Activated naive CD4-positive, alpha-beta T cell treated with anti-CD3 and anti-CD28 coated beads, Interleukin-2, amount 50 U/mL, for 16 hours (primary cell): ENCODE measurements at places on chromosomes 13 and 19.

- DNase-seq, result no peak
Observed at GRCh38 chr13:37666036-37666435, 67.5 kb upstream of the POSTN start.

- DNase-seq, result no peak
Observed at GRCh38 chr19:50512112-50512998, 1.4 kb downstream of the ASPDH start.

DNA sequence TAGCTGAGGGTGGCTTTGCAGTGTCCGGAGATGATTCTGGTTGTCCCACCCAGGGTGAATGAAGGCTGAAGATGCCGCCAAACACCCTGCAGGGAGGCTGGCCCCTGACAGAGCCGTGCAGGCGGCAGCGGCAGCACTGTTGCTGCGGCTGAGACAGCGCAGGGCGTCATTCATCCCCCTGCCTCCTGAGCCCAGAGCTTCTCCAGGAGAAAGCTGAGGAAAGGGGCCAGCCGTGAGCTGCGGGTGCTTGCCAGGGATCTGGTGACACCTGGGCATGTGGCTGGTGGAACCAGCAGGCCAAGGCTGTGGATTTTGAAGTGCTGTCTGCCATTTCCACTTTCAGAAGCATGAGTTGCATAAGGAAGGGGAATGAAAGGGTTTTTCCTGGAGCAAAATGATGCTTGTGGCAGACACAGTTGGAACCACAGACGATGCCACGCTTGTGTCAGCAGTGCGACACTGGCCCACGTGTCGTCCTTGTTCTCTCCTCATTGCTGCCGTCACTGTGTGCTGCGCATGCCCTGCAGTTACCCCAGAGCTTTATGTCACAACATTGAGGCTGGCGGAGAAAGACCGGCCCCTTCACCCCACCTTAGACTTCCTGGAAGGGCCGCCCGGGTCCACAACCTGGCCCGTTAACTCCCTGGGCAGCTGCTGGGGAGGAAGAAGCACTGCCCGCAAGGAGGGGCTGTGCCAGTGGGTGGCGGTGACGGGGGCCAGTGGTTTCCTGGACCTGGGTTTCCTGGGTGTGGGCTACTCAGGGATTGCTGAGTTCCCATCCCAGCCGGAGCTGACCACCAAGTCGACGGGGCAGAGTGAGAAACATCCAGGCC lies 22.7 kb downstream of the TFDP1 start:
- no peak for DNase-seq

- no peak for DNase-seq
Observed at GRCh38 chr13:37163641-37164265, 58.3 kb upstream of the CSNK1A1L start.

DNA sequence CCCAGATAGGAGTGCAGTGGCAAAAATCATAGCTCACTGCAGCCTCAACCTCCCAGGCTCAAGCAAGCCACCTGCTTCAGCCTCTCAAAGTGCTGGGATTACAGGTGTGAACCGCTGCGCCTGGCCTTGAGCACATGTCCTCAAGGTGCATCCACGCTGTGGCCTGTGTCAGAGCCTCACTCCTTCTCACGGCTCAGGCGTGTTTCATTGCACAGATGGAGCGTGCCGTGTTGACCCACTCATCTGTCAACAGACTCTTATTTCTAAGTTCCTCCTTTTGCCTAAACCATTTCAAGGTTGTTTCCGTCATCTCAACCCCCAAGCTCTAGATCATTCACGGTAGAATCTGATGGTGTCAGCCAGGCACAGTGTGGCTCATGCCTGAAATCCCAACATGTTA lies 28.2 kb downstream of the ATP8B3 start:
- no peak for DNase-seq

DNA sequence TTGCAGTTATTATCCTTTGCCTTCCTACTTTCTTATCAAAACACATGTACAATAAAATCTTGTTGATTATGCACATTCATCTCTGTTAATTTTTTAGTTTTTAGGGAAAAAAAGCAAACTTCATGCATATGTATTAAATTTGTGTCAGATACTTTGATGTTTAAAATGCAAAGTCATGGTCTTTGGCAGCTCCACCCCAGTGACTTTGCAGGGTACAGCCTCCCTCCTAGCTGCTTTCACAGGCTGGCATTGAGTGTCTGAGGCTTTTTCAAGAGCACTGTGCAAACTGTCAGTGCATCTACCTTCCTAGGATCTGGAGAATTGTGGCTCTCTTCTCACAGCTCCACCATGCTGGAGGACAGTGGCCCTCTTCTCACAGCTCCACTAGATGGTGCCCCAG lies 1988.1 kb upstream of the PCDH20 start:
- no peak for DNase-seq

DNA sequence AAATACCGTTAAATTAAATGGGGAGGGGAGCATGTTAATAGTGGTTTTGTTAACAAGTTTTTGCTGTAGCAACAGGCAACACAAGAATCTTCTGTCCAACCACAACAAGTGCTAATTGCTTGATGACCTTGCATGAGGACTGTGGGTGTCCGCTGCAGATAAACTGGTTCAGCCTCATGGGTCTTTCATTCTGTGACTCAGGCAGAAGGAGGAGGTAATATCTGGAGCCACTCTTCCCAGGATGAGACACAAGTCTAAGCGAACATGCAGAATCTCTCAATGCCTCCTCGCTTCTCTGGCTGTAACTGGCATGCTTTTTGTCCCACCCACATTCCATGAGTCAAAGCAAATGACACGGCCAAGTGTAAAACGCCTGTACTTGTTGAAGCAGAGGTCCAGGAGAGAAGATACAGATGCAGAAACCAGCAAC lies 56.6 kb upstream of the MYO16 start:
- DNase-seq, result no peak

DNA sequence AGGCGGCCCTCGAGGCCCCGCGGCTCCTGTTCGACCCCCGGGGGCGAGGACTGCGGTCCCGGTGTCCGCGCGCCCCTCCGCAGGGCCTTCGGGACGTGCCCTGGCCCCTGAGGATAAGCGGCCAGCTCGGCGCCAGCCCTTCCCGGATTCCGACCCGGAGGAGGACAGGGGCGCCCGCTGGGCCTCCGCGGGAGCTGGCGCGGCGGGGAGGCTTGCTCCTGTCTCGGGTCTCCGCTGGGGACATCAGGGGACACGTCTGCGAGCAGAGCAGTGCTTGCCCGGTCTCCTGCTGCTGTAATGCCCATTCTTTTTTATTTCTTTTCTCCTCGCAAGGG lies 829 bp downstream of the B3GLCT start:
- DNase-seq, result peak; percentile 46

- no peak for DNase-seq
Observed at GRCh38 chr19:37845932-37846331, 60.5 kb downstream of the WDR87 start.

GRCh38 chr19:30168760-30169159 lies 203.4 kb upstream of the ZNF536 start:
- DNase-seq, result no peak

DNA sequence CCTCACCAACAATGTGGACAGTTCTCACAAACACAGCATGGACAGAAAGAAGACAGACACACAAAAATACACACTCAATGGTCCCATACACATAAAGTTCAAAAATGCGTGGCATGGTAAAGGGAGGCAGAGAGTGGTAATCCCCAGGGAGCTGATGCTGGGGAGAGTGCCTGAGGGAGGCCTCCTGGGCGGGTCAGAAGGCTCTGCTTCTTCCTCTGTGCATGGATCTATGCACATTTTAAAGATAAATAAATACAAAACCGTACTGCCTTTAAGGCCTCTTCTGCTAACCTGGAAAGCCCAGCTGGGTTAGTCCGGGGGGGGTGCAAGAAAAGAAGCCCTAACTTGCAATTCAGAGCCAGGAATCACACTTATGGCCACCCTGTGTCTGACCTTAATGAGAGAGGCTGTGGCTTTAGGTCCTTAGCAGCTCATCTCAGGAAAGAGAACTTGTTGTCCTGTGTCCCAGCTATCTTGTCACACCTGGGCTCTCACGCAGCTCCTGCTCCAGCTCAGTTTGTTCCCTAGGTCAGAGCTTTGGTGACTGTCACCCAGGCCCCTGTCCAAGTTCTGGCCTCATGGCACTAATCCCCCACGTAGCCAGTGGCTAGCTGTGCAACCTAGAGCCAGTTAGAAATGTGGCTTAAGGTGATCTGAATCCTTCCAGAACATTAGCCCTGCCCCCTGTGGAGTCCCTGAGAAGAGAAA lies 28.5 kb downstream of the POP4 start:
- DNase-seq, result no peak

DNA sequence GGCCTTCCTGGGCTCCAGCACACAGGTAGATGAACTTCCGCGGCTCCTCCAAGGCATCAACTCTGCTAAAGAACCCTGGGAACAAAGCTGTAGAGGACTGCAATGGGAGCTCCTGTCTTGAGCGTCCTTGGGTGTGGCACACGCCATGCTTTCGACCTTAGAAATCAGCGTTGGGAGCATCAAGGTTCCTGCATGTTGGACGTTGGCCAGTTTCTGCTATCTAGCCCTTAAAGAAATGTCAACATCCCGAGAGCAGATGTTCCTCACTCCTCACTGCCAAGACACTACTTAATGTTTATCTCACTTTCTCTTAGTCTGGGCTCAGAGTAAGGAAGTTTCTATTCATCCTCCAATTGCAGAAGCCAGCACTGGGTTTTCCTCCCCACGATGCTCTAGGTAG lies 70.6 kb upstream of the MEDAG start:
- no peak for DNase-seq

GRCh38 chr19:28466107-28467045 lies 746.6 kb downstream of the UQCRFS1 start:
- DNase-seq, result peak; percentile 68

- DNase-seq, result no peak
Observed at GRCh38 chr13:88063741-88064140, 392.6 kb downstream of the SLITRK5 start.

DNA sequence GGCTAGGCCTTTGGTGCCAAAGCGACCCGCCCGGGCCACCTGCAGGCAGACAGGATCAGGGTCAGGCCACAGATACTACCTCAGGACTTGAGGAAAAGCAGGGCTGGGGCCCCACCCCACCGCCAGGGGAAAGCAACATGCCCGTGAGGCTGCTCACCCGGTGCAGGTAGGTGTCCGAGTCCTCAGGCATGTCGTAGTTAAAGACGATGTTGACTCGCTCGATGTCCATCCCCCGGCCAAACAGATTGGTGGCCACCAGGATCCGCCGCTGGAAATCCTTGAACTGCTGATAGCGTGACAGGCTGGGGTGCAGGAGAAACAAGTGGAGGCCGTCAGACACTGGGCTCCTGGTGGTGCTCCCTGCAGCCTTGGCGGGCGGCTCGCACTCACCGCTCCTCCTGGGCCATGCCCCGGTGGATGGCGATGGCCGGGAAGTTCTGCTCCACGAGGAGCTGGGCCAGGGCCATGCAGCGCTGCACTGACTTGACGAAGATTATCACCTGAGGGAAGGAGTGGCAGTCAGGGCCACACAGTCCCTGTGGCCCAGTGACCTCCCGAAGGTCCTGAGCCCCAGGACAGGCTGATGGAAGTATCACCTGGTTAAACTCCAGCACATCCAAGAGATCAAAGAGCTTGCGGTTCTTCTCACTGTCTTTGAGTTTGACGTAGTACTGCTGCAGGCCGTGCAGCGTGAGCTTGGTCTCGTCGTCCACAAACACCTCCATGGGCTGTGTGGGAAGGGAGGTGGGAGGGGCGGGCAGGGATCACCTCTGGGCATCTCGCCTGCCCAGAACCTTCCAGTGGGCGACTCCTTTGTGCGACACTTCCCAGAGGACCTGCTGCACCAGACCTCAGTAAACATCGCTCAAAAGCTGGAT lies 9.8 kb downstream of the DDX39A start:
- no peak for DNase-seq

DNA sequence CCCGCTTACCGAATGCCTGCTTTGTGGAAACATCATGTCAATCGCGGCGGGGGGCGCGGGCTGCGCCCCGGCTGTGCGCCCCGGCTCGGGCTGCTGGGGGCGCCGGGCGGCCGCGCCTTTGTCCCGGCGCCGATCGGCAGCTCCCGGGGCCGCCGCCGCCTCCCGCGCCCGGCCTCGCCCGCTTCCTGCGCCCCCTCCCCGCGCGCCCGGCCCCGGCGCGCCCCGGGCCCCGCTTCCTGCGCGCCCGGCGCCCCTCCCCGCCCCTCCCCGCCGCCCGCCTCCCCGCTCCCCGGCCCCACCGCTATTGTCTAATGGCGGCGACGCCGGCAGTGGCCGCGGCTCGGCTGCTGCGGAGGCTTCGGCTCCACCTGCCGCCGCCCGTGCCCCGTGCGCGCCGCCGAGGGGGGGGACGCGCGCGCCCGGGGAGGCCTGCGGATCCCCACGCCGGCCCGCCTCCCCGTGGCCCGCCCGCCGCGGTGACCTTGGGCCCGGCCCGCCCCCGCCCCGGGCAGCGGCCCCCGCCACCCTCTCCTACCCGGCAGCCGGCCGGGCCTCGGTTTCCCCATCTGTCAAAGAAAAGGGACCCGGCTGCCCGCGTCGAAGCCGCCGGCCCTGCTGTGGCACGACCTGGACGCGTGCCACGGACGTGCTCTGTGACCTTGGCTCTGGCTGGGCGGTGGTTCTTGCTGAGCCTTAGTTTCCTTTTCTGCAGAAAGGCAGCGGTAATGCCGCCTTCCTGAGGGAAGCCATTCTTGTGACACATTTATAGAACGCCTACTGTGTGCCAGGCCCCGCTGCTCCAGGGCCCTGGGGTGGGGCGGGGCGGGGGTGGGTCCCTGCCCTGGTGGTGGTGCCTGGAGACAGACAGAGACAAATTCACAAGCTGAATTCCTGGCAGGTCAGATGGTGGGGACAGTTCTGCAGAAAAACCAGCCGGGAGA lies at the start of gene TLE5:
Gene TLE5, minus strand, starts transcription at position 331 of the 941 bp plus-strand sequence. Its CDS starts 295 bp downstream, at position 36.
- DNase-seq, result peak; percentile 75

DNA sequence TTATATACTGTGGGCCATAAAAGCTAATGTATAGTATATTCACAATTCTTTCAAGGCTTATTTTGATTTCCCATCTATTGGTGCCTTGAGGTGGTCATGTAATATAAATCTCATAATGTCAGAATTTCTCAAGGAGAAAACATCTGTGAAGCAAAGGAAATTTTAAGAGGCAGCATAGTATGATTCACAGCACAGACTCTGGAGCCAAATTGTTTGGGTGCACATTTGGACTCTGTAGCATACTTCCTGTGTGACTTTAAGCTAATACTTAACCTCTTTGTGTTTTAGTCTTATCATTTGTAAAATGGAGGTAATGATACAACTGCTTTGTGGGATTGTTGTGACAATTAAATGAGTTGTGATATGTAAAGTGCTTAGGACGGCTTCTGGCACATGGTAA lies 67.6 kb downstream of the PIBF1 start:
- DNase-seq, result no peak

GRCh38 chr13:114102521-114103288 lies 29.7 kb downstream of the RASA3 start:
- DNase-seq, result peak; percentile 9
